ENCODE measurements at places on chromosomes 12 and 14.

DNA sequence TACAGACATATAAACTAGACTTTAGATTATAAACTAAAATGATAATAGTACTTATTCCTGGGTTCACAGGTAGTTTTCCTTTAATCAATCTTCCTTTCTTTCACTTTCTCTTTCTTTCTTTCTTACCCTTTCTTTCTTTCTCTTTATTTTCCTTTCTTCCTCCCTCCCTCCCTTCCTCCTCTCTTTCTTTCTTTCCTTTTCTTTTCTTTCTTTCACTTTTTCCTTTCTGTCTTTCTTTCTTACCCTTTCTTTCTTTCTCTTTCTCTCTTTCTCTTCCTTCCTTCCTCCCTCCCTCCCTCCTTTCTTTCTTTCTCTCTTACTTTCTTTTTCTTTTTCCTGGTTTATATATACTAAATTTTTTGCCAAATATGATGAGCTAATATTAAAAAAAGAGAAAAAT, 61.5 kb downstream of the CMKLR1 start:
- DNase-seq: no peak

DNA sequence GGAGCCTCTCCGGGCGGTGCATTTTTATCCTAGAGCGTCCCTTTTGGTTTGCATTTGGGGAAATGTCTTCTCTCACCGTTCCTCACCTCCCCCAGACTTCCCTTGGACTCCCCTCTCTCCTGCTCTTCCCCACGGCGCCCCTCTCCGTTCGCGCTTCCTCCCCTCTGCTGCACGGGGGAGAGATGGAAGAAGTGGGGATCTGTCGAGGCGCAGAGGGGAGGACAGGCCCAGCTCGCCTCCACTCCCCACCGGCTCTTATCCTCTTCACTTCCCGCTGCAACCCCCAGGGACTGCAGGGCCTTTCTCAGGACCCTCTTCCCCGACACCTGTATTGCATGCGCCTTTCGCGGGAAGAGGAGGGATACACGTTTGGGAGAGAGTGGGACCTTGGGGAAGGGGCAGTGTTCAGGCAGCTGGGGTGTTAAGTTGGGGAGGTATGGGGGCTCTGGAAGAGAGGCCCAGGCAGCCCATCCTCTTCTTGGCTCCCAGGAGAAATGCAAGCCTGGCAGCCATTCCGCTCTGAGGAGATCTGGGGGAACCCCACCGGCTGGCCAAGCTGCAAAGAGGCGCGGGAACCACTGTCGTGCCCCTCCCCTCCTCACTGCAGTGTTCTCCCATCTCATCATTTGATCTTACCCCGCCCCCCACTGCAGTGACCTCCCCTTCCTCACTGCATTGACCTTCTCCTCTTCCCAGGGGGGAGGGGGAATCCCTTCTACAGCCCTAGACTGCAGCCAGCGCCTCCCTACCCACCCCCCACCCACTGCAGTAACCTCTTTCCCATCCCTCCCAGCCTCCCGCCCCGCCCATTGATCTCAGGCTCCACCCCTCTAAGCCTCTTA, 788 bp downstream of the ENO2 start:
- no peak for DNase-seq

- no peak for DNase-seq
Measured at GRCh38 chr14:99177046-99177655, 94.8 kb downstream of the BCL11B start.

DNA sequence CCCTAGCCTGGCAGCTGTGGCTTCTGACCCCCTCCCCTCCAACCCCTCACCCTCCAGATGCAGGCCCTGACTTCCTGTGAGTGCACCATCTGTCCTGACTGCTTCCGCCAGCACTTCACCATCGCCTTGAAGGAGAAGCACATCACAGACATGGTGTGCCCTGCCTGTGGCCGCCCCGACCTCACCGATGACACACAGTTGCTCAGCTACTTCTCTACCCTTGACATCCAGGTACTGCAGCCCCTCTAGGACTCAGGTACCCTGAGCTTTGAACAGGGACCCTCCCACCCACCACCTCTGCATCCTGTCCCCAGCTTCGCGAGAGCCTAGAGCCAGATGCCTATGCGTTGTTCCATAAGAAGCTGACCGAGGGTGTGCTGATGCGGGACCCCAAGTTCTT, 6.0 kb upstream of the IRF9 start:
- DNase-seq: no peak

- DNase-seq: no peak
Measured at GRCh38 chr14:88950069-88950468, 125.6 kb downstream of the TTC8 start.

GRCh38 chr14:58656671-58657411, 19.1 kb downstream of the DACT1 start:
- no peak for DNase-seq

DNA sequence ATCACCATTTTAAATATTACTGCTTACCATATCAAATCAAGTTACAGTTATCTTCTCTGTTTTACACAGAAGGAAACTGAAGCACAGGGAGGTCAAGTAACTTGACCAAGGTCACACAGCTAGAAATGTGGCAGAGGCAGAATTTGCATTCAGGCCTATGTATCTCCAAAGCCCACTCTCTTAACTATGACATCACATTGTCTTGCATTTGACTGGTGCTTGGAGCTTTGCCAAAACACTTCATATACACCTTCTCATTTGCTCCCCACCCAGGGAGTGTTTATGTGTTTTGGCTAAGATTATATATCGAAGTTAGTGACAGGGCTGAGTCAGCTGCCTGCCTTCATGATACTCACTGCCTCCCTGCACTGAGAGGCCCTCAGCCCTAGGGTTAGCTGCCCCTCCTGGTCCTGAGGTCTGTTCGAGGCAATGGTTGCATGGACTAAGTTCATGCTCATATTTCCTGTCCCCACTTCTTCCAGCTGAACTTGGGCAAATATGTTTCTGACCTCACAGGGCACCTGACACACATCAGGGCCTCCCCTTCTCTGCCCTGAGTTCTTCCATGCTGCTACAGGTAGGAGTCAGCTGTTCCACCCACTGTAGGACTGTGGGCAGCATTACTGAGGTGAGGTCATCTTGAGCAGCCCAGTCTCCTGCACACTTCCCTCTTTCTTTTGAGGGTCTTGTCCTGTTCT, 1.8 kb downstream of the GALNT6 start:
- DNase-seq: peak; percentile 54

DNA sequence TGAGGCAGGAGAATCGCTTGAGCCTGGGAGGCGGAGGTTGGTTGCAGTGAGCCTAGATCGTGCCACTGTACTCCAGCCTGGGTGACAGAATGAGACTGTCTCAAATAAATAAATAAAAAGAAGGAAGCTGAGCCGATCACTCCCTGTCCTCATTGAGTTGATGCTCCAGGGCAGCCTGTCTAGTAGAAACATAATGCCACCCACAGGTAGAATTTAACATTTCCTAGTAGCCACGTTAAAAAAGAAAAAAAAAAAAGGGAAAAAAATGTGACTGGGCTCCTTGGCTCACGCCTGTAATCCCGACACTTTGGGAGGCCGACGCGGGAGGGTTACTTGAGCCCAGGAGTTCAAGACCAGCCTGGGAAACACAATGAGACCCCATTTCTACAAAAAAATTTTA, 135.7 kb downstream of the SCARB1 start:
- DNase-seq: no peak

GRCh38 chr14:70821584-70822529, 12.5 kb upstream of the MAP3K9 start:
- DNase-seq: no peak

DNA sequence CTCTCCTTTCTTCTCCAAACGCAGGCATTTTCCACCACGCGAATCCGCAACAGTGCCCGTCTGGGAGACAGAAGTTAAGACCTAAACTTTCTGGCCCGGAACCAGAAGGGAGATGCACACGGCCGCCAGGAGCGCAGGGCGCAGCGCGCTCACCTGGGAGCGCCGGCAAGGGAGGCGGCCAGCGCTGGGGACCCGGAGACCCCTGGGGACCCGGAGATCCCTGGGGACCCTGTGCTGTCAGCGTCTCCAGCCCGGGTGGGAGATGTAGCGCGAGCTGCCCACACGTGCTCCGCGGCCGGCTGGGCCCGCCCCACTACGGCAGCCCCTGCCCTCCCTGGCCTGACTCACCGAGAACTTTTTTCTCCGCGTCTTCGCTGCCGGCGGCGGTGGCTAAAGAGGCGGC, 620 bp downstream of the YBX3 start:
- no peak for DNase-seq

GRCh38 chr12:92847368-92847767, 81.7 kb downstream of the EEA1 start:
- no peak for DNase-seq

- DNase-seq: no peak
Measured at GRCh38 chr12:97681612-97682504, 219.3 kb downstream of the RMST start.

DNA sequence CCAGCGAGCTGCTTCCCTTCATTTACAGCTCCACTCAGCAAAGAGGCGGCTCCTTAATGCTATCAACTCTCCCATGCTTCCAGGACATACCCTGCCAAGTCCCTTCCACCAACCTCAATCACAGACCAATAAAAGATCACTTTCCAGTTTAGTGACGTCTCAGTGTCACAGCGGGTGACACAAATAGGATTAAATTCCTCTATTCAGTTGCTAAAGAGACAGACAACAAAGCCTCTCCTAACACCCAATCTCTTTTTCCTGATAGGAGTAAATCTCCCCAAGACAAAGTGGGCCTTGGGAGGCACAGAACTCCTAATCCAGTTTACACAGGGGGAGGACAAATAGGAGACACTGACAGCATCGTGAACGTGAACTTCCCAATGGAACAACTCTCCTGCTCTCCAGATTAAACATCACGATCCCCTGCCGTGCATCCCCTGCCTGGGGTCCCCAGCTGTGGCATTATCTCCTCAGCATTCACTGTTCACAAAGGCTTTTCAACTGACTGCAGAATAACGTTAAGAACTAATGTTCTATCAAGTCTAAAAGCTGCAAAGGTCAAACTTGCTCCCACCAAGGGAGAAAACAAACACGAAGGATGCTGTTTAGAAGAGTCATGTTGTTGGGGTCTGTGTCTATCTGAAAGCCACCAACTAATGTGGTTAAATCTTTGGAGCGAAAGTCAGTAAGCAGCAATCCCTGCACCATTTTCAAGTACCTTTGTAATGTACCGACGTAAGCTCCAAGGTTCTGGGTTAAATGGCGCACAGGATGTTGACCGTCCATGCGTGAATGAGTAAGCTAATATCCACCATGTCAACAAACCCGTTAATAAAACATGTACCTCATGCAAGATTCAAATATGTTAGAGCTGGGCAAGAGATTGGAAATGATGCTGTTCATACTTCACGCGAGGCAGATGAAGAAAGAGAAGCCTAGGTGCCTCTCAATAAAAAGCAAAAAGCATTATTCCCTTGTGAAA, 31.5 kb downstream of the TMEM132D start:
- no peak for DNase-seq

DNA sequence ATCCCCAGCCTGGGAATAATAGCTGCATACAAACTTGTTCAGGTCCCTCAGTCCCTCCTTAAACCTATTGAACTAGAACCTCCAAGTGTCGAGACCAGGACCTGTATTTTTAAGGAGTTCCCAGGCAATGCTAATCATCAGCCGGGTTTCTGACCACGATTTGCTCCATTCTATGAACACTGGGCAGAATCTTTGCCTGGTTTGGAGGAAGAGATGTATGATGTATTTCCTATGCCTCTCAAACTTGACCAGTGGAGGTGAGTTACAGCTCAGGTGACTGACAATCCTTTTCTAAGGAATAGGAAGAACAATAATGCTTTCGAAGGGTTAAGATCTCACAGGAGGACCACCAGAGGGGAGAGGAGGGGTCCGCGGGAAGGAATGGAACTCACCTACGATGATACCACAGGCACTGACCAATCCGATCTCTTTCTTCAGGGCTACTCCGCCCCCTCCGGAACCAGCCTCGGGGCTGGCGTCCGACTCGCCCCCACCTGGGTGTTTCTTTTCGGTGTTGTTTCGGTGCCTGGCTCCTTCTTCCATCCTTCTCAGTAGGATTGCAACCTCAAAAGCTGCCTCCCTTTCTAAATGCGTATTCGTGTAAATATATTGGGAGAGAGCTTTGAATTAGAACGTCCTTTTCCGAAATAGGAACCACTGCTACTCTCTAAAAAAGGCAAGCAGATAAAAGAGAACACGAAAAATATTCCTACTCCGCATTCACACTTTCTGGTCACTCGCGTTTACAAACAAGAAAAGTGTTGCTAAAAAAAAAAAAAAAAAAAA, 895 bp downstream of the SLC7A8 start:
- no peak for DNase-seq

GRCh38 chr14:74608959-74609611, 3.0 kb downstream of the LTBP2 start:
- peak; percentile 82 for DNase-seq

- DNase-seq: no peak
Measured at GRCh38 chr12:3752096-3752709, 706 bp downstream of the CRACR2A start.

DNA sequence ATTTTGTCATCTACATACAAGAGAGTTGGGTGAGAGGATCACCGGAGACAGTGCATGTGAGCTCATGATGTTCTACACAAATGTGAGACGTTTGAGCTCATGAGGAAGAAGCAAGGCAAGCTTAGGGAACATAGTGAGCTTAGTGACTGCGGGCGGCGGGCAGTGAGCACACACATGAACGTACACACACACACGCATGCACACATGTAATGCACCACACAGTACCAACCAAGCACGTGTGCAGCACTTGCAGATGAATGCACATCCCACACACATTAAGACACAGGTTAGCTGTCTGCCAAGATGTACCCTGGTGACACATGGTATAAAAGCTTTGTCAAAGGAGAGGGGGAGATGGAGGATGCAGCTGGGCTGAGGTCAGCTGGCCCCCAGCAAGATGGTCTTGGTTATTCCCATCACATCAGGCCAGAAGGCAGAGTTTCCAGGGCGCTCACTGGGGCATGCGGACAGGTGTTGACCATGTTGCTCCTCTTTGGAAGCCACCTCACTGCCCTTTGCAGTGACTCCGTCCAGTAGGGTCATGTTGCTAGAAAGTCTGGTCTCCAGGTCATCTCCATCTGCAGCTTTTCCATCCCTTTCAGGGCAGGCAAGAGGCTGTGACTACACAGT, 8.7 kb upstream of the CACNA2D4 start:
- DNase-seq: no peak

DNA sequence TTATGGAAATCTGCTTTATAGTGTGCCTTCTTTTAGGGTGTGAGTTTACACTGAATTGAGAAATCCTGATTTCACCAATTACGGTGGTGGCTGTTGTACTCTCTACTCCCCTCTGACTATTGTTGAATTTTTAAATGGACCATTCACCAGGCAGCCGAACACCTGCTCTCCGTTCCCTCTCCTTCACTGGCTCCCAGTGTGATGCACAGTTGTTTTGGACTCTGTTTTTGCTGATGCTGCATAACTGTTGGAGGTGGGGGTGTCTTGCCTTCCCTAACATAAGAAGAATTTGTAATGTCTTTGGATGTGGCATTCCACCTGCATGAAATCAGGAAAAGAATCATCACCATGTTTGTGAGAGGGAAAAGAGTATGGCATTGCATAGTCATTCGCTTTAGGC, 341.2 kb downstream of the SNAPC1 start:
- DNase-seq: no peak

DNA sequence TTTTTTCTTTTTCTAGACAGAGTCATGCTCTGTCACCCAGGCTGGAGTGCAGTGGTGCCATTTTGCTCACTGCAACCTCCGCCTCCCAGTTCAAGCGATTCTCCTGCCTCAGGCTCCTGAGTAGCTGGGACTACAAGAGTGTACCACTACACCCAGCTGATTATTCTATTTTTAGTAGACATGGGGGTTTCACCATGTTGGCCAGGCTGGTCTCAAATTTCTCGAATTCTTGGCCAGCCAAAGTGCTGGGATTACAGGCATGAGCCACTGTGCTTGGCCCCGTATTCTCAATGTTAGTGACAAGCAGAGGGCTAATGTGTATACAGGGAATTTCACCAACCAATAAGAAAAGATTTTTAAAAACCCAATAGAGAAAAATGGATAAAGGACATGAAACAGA, 8.4 kb downstream of the PLBD2 start:
- DNase-seq: no peak

GRCh38 chr12:117790198-117790597, 178.6 kb downstream of the KSR2 start:
- DNase-seq: no peak

Data from HFF-Myc (cell line).